ENCODE measurements at places on chromosomes 2 and 18. TPM values are rescaled to one million over a fixed set of nuclear protein-coding genes. Genes with fewer than 3 reads are reported as not detected.

INO80B gene
- total RNA-seq: 34.2 TPM

ITPRIPL1 gene
- total RNA-seq: not detected

GAD1 gene
- 4.3 TPM for total RNA-seq

STK36 gene
- 47.8 TPM for total RNA-seq
